Stomach (tissue), 19 donors: ENCODE measurements at places on chromosomes 5 and 9. TPM values are rescaled to one million over a fixed set of nuclear protein-coding genes. Genes with fewer than 3 reads are reported as not detected.
A peak's percentile ranks its signal among the peaks of the same experiment; 100 is the strongest.

DNA sequence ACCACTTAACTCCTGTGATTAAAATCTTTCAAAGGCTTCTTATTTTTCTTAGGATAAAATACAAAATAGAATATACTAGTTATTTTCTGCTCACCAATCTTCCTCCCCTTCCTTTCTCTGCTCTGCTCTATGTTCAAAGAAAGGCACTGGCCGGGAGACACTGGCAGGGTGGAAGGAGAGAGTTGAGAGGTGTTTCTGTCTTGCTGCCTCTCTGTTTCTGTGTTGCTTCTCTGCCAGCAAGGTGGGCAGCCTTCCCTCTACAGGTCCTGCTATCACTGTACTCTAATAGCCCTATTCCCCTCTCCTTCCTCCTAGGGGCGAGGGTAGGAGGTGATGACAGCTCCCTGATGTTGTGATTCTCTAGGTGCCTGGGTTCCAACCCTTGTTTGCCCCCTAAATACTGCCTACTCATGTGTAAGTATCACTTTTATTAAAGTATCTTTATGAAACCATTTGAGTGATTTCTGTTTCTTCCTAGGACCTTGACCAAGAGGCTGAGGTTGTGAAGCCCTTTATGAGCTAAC is 515.1 kb downstream of the TLE4 start:
- H3K4me3 ChIP-seq = no peak overlapping the region
- no peaks in the 10 kb centered on the region for H3K27me3 ChIP-seq
- no peaks in the 10 kb centered on the region for H3K36me3 ChIP-seq
- H3K4me1 ChIP-seq = no peaks in the 10 kb centered on the region
- no peak overlapping the region for H3K27ac ChIP-seq

DNA sequence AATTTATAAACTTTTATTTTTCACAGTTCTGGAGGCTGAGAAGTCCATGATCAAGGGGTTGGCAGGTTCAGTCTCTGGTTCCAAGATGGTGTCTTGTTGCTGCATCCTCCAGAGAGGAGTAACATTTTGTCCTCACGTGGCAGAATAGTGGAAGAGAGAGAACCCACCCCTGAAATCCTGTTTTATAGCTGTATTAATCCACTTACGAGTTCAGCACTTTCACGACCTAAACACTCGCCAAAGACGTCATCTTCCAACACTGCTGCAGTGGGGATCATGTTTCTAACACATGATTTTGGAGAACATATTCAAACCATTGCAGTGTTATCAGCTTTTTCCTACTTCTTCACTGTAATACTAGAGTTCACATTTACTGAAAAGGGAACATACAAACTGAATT is 233.0 kb upstream of the ATP10B start:
- H3K4me1 ChIP-seq = no peaks in the 10 kb centered on the region
- H3K27me3 ChIP-seq = no peaks in the 10 kb centered on the region
- DNase-seq = peak; percentile 42
- H3K4me3 ChIP-seq = no peak overlapping the region
- H3K27ac ChIP-seq = no peak overlapping the region

TMC1 gene
- total RNA-seq = not detected

DNA sequence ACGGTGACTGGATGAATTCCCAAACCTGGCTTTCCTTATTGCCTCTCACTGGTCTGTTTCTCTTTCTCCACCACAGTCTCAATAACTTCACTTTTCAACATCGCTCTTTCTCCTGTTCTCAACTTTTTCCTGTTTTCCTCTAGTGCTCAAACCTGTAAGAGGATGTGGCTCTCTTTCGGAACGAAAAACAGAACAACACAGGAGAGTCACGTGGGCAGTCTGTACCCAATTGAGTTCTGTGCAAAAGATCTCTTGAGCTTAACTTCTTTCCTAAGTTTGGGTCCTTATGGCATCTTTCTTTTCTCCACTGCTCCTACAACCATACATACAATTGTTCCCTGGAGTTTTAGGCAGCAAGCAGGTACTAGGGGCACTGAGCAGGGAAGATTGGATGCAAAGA is 8.9 kb downstream of the HAVCR1 start:
- H3K27ac ChIP-seq = no peak overlapping the region
- no peaks in the 10 kb centered on the region for H3K27me3 ChIP-seq
- DNase-seq = no peak
- H3K36me3 ChIP-seq = no peaks in the 10 kb centered on the region
- no peaks in the 10 kb centered on the region for H3K4me1 ChIP-seq
- H3K4me3 ChIP-seq = no peak overlapping the region
